CD4-positive, alpha-beta T cell treated with Interleukin-1 beta for 1 hour (primary cell): ENCODE measurements at places on chromosomes 2 and 18.

DNA sequence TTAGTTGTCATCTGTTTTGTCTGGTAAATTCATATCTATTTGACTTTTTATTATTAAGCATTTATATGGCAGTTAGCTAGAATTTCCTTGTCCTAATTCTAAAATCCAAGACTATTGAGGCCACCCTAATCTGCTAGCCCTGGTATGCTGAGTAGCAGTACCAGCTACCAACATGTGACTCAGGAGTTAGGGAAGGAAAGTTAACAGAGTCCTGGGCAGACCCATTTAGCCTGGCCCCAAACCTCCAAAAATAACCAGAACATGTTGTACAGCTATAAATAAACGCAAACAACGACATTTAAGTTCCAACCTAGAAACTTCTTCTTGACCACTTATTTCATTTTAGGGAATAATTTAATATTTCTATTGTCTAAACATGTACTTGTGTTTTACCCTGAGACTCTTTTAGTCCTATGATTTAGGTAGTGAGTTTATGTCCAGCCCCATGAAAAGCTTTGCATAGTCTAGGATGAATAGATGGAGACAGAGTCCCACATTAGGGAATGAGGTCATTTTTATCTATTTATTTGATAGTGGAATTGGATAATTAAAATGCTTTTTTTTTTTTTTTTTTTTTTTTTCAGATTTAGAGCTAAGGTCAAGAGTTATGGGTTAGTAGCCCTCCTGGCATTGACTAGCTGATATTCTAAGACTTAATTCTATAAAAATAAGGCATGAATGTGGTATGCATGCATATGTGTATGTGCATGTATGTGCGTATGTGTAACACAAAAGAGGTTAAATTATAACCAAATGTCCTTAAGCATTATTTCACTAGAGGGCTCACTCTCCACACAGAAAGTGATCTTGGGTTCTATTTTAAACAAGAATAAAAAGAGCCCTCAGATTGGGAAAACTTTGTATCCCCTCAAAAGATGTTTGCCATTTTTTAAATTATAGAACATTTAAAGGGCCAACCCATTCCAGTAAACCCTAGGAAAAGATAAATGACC is 160.1 kb upstream of the MAPRE2 start:
- no peak for DNase-seq

DNA sequence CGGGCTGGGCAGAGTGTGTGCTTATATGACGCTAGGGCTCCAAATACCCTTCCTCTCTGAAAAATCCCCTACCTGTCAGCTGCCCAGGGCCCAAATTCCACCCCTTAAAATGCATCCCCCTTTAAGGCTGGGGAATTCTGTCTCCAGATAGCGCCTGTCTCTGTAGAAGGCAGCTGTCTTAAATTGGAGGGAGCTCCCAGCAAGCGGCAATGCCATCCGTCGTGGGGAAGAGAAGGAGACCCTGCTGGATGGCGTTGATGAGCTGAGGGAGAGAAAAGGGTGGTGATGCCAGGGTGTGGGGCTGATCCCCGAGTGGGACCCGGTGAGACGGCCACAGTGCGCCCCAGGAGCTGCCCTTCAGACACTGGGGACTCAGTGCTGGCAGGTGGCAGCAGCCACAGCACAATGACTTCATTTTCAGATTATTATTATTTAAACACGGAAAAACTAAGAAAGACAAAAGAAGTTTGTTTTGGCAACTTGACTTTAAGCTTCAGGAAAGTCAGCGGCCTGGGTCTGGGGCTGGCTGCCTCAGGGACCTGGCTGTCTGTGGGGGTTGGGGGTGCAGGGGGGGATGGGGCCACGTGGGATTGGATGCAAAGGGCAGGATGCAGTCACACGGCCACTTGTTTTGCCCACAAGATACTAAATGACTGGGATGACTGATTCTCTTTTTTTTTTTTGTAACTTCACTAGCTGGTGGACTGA is 152.8 kb downstream of the TFCP2L1 start:
- DNase-seq, result no peak

GRCh38 chr18:57813245-57813644 is 10.1 kb upstream of the ATP8B1 start:
- no peak for DNase-seq

- no peak for DNase-seq
Measured at GRCh38 chr2:16725549-16725948, 59.9 kb upstream of the CYRIA start.

GRCh38 chr18:76948345-76948744 is 126.0 kb downstream of the ZNF236 start:
- peak; percentile 16 for DNase-seq

- DNase-seq, result no peak
Measured at GRCh38 chr2:187215532-187216240, 232.4 kb downstream of the CALCRL start.
